ENCODE measurements at places on chromosomes 1 and 21.

DNA sequence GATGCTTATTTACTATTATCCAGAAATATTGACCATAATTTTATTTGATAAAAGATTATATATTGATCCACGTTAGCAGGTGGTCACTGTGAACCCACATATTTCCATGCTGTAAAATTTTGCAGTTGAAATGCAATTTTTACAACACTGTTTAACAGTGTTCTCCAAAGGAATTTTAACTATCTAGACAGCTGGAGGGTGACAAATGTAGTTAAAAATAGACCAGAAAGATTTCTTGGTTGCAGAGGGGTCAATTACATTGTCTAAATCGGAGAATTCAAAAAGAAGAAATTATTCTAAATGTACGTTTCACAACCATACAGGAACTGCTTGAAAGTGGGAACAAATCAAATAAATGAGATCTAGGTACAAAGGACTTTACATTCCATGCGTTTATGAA, 625.2 kb upstream of the NCAM2 start:
- DNase-seq = no peak

- DNase-seq = no peak
Observed at GRCh38 chr1:105027838-105028471, 1278.3 kb downstream of the AMY1C start.

DNA sequence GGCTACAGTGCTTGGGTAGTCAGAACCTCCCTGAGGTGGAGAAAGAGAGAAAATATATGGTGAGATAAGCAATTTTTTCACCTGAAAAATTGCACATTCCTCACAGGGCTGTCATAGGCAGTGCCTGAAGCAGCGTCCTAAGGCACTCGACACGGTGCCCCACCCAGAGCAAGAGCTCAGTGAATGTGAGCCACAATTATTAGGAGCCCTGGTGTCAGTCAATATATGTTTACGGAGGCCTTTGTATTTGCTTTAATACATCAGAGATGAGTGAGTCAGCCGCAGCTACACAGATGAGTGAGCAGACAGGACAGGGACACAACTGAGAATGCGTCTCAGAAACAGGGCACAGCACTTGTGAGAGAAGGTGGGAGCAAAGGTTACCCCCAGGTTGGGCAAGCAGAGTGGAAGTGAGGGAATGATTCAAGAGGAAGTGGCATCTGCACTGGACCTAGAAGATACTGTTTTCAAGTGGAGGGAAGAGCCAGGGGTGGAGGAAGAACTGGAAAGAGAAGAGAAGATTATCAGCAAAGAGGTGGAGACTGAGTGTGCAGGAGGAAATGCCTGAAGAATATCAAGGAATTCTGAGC, 5.2 kb upstream of the PIGC start:
- DNase-seq = no peak

DNA sequence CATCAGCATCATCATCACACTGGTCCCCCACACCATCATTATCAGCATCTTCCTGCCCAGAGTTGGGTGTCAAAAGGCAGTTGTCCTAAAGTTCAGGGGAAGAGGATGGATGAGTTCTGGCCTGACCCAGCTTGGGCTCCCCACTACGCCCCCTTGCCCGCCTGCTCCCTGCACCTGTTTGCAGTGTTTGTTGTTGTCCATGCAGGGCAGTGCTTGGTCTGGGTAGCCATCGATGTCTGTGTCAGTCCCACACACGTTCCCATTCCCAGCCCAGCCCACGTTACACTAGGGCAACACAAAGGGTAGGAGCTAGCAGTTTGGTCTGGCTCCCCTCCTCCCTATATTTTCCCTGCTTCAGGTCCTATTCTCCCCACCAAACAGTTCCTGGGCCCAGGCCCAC, 6.8 kb downstream of the THBS3 start:
- DNase-seq = no peak

GRCh38 chr1:155130272-155131006, 2.8 kb downstream of the EFNA1 start:
- DNase-seq = no peak

DNA sequence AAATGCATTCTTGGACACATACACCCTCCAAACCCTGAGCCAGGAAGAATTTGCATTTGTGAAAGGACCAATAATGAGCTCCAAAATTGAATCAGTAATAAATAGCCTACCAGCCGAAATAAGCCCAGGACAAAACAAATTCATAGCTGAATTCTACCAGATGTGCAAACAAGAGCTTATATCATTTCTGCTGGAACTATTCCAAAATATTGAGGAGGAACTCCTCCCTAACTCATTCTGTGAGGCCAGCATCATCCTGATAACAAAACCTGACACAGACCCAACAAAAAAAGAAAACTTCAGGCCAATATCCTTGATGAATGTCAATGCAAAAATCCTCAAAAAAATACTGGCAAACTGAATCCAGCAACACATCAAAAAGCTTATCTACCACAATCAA, 6.7 kb downstream of the SPRR2E start:
- no peak for DNase-seq

- DNase-seq = no peak
Observed at GRCh38 chr1:107363154-107363553, 222.3 kb downstream of the NTNG1 start.

DNA sequence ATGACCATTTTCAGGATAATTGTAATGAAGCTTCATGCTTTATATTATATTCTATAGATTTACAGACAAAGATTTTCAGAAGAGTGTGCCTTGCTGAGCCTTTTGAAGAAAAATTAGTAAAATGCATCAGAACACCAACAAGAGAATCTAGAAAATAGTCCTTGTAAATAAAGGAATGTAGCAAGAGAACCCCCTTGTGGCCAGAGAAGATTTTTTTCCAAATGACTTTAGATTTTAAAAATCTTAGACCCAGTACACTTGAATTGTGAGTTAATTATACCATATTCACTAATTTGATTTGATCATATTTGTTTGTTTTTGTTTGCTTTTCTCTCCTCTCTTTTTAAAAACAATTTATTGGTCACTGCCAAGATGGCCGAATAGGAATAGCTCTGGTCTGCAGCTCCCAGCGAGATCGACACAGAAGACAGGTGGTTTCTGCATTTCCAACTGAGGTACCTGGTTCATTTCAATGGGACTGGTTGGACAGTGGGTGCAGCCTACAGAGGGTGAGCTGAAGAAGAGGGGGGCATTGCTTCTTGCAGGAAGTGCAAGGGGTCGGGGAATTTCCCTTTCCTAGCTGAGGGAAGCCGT, 12.8 kb upstream of the IFI44L start:
- no peak for DNase-seq

- no peak for DNase-seq
Observed at GRCh38 chr1:58290685-58291372, 255.7 kb downstream of the OMA1 start.

GRCh38 chr21:34743285-34743684, 74.5 kb downstream of the CLIC6 start:
- no peak for DNase-seq

GRCh38 chr1:74772945-74773344, 40.0 kb downstream of the TYW3 start:
- DNase-seq = no peak

DNA sequence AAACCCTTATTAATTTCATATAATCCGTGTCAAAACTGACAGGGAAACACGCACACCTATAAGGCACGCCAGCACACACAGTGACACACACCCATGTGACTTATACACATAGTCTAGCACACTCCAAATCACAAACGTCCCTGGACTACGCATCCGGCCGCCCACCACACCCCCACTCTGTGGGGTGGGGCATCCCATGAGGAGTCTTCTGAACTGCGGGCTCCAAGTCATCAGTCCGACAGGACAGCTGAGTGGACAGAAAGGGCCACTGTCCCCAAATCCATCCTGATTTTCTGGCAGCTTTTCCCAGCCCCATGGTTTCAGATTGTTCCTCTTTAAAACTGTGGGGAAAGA, 829 bp downstream of the PEA15 start:
- DNase-seq = peak; percentile 54

DNA sequence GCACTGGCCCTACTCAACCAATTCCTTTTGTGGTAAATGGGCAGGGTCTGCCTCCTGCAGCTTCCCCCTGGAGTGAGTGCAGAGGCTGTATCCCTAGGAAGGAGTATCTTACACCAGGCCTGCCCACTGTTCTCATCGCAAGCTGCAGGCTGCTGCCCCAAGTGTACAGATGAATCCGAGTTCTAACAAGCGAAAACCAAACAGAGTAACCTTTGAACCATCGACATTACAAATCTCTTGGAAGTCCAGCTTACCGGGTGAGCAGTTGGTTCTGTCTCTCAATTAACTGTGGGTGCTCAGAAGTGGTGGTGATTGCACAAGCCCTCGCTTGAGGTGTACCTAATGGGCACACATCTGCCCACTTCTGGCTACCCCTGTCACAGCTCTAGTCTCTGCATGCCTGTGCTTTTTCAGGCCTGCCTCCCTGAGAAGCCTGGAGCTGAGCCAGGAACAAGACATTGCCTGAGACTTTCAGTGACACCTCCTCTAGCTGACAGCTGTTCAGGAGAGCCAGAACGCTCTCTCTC, 22.7 kb downstream of the INAVA start:
- no peak for DNase-seq

GRCh38 chr1:79362470-79362869, 355.9 kb upstream of the ADGRL4 start:
- DNase-seq = no peak

DNA sequence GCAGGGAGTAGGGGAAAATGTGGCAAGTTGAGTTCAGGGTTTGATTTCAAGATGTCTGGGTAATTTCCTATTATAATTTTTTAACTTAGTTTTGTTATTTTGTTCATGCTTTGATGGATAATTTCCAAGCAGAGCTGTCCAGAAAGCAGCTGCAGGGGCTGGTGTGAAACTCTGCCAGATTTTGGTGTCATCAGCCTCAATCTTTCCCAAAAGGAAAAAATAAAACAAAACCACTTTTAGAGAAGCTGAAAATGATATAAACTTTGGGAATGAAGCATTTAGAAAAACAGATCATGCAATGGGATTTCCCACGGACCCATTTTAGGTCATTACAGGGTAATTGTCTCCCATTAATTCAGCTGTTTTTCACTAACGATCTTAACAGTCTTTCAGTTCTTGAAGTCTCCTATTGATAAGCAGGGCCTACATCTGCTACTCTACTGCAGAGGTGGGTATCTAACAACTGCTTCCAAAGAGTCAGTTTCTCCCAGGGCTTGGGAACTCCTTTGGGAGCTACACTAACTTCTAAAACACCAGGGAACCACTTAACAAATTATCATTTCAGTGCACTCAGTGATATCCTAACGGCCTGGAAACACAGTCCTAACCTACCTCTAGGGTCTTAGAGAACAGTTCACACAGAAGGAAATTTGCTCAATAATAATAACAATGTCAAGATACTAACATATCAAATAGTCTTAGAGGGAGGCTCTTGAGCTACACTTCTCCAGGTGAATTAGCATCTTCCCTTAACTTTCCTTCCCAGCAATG, 12.3 kb downstream of the ZNF436 start:
- no peak for DNase-seq

DNA sequence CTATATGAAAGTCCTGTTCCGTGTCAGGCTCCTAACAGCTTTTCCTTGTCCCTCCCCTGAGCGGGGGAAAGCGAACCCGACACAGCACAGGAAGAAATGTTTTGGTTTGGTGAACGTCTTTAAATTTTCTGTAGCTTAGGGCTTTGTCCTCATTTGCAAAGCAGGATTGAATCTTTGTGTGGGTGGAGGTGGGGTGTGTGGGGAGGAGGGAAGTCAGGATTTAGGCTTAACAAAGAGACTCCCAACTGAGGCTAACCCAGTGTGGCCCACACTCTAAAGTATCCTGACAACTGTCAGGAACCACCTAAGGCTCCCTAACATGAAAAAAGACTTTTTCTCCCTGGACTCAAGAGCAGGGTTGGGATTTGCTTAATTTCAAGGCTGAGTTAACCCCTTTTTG, 376.2 kb upstream of the C1orf174 start:
- DNase-seq = no peak
